ENCODE measurements at places on chromosomes 13 and 19.

- peak; percentile 60 for DNase-seq
Measured at GRCh38 chr19:54017261-54017660, 25.8 kb downstream of the CACNG6 start.

GRCh38 chr13:70430256-70430655 is 322.0 kb upstream of the KLHL1 start:
- DNase-seq: no peak

DNA sequence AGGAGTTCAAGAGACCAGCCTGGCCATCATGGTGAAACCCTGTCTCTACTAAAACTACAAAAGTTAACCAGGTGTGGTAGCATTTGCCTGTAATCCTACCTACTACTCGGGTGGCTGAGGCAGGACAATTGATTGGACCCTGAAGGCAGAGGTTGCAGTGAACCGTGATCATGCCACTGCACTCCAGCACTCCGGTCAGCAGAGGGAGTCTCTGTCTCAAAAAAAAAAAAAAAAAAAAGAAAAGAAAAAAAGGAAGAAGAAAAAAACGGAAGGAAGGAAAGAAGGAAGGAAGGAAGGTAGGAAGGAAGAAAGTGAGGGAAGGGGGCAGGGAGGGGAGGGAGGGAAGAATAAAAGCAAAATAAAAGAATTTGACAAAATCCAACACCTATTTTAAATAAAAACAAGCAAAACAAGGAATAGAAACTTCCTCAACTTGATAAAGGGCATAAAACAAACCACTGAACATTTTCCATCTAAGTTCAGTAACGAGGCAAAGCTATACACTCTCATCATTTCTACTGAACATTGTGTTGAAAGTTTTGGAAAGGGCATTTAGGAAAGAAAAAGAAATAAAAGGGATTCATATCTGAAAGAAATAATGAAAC is 411.6 kb upstream of the SLITRK5 start:
- DNase-seq: no peak

- DNase-seq: no peak
Measured at GRCh38 chr13:85013006-85013405, 786.2 kb downstream of the SLITRK6 start.

GRCh38 chr13:24032674-24033073 is 127.8 kb upstream of the SPATA13 start:
- DNase-seq: no peak

DNA sequence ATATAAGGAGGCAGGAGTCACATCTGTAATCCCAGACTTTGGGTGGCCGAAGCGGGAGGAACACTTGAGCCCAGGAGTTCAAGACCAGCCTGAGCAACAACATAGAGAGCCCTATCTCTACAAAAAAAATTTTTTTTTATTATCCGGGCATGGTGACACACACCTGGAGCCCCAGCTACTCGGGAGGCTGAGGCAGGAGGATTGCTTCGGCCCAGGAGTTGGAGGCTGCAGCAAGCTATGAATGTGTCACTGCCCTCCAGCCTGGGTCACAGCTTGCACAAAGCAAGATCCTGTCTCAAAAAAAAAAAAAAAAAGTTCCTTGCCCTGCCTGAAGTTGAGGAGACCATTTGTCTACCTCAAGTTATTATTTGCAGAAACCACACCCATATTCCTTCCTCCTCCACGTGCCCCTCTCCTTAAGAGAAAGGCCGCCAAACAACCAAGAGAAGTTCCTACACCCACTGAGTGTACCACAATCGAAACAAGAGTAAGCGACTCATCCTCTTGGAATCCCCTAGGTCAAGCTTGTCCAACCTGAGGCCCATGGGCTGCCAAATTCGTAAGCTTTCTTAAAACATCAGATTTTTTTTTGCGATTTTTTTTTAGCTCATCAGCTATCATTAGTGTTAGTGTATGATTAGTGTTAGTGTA is 2.2 kb downstream of the ABCC4 start:
- no peak for DNase-seq

- DNase-seq: peak; percentile 78
Measured at GRCh38 chr13:43307921-43308433, 284.6 kb downstream of the DNAJC15 start.

- no peak for DNase-seq
Measured at GRCh38 chr13:24274452-24275021, 34.8 kb upstream of the C1QTNF9 start.

GRCh38 chr19:661427-662196 is 1.4 kb downstream of the RNF126 start:
- DNase-seq: no peak

- peak; percentile 17 for DNase-seq
Measured at GRCh38 chr13:76830805-76831204, 55.4 kb downstream of the KCTD12 start.

DNA sequence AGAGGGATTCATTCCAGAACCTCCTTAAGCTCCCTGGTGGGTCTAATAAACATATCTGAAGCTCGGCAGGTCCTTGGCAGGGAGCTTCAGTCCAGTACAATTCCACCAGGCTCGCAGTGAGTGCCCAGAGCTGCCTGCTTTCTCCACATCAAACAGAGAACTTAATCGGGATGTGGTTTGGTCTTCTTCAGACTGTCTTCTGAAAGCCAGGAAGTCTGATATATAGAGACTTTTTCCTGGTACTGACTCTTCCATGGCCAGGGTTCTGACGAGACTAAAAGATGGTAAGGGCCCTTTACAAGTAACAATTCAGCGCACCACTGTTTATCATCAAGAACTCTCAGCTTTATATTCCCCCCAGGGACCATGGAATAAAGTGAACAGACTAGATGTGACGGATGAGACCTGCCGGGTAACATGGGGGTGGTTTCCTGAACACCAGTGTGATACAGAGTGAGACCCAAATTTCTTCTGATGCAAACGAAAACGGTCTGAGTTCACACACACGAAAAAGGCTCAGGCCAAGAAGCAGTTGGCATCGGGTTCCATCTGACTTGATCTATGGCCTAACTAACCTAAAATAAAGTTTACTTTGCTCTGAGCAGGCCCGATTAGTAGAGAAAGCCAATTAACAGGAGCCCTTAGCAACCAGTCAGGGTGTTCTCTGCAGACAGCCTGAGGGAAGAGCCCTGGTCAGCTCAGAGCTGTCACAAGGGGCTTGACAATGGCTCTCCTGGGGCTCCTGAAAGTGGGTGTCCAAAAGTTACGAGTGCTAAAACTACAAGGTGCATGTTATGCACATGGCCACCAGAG is 29.0 kb downstream of the RANBP3 start:
- DNase-seq: no peak

GRCh38 chr13:83672612-83673011 is 209.7 kb downstream of the SLITRK1 start:
- no peak for DNase-seq

- DNase-seq: peak; percentile 93
Measured at GRCh38 chr19:54420383-54421168, 5.3 kb downstream of the TTYH1 start.

DNA sequence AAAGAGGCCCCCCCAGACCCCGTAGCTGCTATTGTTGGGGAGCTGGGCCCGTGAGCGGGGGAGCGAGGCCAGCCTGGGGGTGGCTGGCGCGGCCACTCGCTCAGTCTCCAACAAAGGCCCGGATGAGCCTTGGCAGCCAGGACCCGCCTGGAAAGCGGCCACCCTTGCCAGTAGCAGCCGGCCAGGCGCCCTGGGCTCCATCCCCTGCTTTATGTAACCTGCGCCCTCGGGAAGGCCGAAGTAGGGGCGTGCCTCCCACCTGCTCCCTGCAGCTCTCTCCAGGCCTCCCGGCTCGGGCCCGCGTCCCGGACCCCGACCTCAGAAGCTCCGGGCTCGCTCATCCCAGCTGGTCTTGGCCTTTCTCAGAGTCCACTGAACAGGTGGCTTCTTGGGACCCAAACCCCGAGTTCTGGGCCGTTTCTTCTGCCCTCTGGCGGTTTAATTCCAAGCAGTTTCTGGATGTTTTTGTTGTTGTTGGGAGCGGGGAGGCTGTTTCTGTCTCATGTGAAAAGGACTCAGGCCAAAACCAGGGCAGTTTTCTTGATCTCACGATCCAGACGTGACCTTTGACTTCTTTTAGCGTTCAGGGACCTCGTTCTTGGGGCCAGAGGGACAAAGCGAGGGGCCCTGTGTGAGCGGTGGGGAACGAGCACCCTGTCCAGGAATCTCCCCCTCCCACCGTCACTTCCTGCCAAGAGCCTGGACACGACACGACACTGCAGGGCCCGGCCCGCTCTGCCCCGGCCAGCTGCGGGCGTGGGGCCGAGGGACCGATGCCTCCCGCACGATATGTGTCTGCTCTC is 1.2 kb downstream of the CDC34 start:
- peak; percentile 75 for DNase-seq

DNA sequence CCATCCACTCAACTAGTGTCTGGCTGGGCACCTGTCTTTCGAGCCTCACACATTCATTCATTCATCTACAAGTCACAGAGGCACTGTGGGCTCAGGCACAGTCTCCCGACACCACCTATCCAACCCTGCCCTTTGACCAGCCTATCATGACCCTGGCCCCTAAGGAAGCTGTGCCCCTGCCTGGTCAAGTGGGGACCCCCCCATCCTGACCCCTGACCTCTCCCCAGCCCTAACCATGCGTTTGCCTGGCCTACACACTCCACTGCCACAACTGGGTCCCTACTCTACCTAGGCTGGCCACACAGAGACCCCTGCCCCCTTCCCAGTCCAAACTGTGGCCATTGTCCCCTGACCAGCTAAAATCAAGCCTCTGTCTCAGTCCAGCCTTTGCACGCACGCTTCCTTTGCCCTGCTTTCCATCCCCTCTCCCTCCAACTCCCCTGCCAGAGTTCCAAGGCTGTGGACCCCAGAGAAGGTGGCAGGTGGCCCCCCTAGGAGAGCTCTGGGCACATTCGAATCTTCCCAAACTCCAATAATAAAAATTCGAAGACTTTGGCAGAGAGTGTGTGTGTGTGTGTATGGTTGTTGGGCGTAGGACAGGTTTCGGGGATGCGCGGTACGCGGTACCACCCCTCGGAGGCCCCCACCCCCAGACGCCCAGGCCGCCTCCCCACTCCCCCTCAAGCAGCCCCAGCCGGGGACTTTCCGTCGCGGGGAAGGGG is 404 bp upstream of the IL27RA start:
- no peak for DNase-seq

DNA sequence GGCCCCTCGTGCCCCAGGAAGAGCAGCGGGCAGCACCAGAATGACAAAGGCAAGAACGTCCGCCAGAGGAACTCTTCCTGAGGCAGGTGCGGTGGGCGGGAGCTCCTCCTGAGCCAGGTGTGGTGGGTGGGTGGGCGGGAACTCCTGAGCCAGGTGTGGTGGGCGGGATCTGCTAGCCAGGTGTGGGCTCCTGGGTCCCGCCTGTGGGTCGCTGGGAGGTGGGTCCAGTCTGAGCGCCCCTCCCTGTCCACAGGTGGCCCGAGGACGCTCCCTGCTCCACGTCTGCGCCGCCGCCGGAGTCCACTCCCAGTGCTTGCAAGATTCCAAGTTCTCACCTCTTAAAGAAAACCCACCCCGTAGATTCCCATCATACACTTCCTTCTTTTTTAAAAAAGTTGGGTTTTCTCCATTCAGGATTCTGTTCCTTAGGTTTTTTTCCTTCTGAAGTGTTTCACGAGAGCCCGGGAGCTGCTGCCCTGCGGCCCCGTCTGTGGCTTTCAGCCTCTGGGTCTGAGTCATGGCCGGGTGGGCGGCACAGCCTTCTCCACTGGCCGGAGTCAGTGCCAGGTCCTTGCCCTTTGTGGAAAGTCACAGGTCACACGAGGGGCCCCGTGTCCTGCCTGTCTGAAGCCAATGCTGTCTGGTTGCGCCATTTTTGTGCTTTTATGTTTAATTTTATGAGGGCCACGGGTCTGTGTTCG is 7.0 kb upstream of the HCN2 start:
- DNase-seq: no peak

DNA sequence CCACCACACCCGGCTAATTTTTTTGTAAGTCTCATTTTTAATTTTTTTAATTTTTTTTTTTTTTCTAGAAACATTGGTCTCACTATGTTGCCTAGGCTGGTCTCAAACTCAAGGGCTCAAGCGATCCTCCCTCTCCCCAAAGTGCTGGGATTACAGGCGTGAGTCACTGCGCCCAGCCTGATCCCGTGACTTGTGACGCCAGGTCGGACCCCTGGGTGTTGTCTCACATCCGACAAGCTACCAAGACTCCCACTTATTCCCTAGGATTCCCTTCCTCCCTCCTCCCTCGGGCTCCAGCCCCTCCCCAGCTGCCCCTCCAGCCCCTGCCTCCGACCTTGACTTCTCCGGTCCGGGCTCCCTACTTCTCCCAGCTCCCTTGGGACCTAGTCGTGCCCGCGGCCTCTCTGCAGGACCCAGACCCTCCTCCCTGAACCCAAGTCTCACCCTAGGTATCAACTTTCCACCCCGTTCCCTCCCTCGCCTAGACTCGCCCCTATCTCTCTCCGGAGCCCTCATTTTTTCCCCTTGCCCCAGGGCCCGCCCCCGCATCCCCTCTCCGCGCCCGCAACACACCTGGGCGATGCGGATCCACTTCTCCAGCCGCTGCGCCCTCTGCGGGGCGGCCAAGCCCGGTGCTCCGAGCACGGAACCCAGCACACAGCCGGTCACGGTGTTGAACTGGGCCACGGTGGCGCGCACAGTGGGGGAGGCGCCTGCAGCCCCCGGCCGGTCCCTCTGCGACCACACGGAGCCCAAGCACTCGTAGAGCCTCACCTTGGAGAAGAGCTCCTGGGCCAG is 13.1 kb downstream of the RGL3 start:
- DNase-seq: no peak

- DNase-seq: peak; percentile 93
Measured at GRCh38 chr19:13691569-13692435, 72.5 kb upstream of the MRI1 start.

DNA sequence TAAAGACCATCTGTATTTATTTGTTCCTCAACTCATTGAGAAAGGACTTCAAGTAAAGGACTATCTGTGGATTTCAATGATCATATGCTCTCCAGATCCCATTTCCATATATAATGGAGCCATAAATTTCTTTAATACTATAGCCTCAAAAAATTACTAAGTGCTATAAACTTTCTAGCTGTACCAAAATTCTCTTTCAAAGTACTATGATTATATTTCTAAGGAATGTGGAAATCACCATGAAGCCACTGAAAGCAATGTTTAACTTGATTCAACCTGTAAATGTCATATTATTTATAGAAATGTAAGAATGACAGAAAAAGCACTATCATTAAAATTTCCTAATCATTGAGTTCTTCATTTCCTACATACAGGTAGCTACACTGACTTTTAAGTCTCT is 20.7 kb downstream of the TBC1D4 start:
- DNase-seq: no peak

GRCh38 chr19:49676136-49676783 is 811 bp upstream of the PRMT1 start:
- DNase-seq: no peak

All from brain (organoid and tissue), 16 donors.